Stimulated activated CD4-positive, alpha-beta T cell treated with anti-CD3 and anti-CD28 coated beads, Interleukin-4, amount 100 ng/mL, for 1 hour (primary cell): ENCODE measurements at places on chromosomes 1 and 21.
A peak's percentile ranks its signal among the peaks of the same experiment; 100 is the strongest.

- DNase-seq: no peak
Observed at GRCh38 chr1:36906555-36906954, 127.8 kb downstream of the GRIK3 start.

DNA sequence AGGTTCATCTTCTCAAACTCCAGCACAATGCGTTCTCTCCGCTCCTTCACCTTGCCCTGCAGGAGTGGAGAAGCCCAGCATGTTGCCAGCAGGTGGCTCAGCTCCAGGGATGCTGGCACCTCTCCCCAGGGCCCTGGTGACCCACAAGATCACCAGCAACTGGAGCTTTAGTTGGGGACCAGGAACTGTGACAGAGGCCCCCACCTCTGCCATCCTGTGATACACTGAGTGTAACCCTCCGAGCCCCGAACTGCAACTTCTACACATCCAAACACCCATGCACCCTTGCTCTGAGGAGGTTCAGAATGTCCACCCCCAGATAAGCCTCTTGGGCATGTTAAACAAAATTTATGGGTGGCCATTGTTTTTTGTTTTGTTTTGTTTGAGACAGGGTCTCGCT is 4.5 kb upstream of the TRIM11 start:
- no peak for DNase-seq

DNA sequence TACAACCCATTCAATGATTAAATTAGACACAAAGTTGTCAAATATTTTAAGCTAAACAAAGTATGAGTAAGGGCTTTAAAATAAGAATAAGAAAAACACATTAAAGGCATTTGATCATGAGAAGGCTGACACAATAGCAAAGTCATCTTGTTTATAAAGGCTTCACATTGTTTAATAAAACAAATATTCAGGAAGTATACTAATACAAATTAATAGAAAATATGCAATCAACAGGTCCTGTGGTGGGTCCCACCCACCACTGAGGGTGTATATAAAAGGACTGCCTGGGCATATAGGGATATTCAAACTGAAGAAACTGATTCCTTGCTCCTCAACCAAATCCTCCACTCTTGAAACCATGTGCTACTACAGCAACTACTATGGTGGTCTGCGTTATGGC is at the start of gene KRTAP20-2:
KRTAP20-2 (plus strand) TSS at position 301 of the 400 bp plus-strand sequence; CDS start at position 359, 58 bp downstream.
- no peak for DNase-seq

- DNase-seq: no peak
Observed at GRCh38 chr1:200958597-200958996, 63.9 kb downstream of the INAVA start.

DNA sequence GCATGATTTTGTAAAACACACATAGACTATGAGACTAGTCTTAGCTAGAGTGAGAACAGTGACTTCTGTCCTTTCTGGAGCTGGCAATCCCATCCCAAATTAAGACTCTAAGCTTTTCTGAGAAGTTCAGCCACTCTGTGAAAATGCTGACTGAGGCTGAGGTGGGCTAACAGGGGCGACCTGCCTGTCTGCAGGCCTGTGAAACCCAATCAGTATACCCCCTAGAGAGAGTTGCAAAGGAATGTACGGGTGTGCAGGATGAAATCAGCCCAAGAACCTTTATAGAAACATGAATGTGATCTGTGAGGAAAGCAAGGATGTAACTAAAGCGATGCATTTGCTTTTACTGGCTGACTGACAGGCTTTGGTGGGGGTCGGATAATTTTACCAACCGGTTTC is 16.0 kb upstream of the TBX15 start:
- DNase-seq: no peak

DNA sequence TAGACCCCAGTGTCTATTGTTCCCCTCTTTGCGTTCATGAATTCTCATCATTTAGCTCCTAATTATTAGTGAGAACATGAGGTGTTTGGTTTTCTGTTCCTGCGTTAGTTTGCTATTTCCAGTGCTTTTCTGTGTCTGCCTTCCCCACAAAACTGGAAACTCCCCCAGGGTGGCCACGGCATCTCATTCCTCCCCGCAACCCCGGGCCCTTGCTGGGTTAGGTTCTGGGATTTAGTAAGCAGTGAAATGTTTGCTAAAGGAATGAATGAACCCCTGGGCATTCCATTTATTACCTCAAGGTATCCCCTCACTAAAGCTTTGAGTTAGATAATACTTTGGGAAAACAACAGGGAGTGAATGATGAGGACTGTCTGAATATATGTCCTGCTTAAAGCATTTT is 142.9 kb downstream of the GLUL start:
- DNase-seq: no peak

GRCh38 chr1:224189561-224189960 is 6.5 kb downstream of the DEGS1 start:
- DNase-seq: no peak

DNA sequence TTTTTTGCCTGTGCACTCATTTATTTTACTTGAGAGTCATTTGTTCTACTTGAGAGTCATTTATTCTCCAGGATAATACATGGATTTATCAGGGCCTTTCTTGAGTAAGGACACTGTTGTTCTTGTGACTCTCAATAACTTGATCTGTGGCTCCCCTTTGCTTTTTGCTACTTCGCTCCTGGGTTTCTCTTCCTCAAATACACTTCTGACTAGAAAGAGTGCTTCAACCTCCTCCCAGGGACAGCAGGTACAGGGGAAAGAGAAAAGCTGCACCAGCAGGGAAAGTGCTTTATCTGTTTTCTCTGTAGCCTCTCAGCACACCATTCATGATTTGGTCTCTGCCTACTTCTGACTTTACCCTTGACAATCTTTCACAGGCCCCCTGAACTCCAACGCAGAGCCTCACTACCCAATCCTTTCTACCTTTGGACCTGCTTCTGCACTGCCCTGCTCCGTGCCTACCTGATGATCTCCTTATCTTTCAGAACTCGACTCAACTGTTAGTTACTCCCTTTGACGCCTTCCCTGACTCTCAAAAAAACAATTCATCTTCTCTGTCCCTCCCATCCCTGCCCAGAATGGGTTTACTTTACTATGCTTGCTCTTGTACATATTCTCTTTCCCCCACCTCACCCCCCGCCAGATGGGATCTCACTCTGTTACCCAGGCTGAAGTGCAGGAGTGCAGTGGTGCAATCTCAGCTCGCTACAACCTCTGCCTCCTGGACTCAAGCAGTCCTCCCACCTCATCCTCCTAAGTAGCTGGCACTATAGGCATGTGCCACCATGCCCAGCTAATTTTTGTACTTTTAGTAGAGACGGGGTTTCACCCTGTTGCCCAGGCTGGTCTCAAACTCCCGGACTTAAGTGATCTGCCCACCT is 15.6 kb upstream of the PIGM start:
- no peak for DNase-seq

DNA sequence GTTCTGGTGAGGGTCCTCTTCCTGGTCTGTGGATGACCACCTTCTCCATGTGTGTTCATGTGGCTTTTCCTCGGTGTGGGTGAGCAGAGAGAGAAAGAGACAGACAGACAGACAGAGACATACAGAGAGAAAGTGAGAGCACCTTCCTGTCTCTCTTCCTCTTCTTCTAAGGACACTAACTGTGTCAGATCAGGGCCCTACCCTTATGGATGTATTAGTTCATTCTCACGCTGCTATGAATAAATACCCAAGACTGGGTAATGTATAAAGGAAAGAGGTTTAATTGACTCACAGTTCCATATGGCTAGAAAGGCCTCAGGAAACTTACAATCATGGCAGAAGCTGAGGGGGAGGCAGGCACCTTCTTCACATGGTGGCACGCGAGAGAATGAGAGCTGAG is 131.5 kb upstream of the ZNF648 start:
- DNase-seq: no peak

GRCh38 chr1:222865718-222866117 is 50.9 kb downstream of the DISP1 start:
- DNase-seq: no peak

- DNase-seq: no peak
Observed at GRCh38 chr1:198424441-198424840, 116.0 kb downstream of the ATP6V1G3 start.

DNA sequence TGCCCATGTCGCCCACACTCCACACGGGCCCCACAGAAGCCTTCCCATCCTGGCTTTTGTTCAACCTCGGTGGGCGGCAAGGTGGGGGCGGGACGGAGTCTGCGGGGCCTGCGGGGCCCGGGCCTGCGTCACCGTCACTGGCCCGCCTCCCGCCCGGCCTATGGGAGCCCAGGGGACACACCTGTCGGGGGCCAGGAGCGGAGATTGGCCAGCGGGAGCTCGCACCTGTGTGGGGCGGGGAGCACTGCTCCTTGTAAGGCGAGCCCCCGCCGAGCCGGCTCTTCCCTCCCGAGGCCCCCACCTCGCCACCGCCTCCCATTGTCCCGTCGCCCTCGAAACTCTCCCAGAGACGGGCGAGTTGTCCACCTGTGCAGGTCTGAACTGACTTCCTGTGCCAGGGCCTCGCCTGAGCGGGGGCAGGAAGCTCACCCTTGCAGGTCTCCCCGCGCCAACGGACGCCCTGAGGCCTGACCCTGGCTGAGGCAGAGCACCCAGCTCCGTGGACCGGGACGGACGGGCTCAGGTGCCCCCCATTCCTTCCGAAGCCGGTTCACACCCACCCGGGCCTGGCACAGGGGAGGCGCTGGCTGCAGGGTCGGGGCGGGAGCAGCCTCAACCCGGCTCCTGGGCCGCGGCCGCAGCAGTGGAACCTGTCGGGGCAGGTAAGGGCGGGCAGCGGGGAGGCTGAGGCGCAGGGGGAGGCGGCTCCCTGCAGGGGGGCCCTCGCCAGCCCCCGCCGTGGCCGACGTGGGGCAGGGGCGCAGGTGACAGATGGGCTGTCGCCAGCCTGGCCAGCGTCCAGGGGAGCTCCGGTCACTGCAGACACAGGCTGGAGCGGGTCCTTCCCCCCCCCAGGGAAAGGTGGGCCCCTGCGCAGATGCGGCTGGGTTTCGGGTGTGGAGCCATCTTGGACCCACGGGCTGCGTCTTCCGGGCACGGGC is 10.8 kb upstream of the TTLL10 start:
- DNase-seq: no peak

DNA sequence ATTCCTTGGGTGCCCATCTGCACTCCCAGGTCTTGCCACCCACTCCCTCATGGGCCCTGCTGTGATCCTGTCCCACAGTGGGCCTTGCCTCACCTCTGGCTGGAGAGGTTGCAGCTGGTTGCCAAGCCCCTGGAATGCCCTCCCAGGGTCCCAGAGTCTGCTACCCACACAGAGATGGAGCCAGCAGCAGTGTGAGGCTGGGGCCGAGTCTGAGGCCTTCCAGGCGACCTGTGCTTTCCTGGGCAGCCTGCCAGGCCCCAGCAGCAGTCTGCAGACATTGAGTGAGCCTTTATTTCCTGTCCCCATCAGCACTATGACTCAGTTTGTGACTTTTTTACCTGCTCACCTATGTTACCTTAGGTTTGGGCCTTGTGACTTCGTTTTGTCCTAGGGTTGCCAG is 25.0 kb upstream of the TSPAN2 start:
- no peak for DNase-seq

GRCh38 chr1:201732351-201732750 is 96.6 kb upstream of the IPO9 start:
- DNase-seq: no peak

GRCh38 chr1:193538680-193539079 is 352.3 kb upstream of the B3GALT2 start:
- DNase-seq: peak; percentile 38

DNA sequence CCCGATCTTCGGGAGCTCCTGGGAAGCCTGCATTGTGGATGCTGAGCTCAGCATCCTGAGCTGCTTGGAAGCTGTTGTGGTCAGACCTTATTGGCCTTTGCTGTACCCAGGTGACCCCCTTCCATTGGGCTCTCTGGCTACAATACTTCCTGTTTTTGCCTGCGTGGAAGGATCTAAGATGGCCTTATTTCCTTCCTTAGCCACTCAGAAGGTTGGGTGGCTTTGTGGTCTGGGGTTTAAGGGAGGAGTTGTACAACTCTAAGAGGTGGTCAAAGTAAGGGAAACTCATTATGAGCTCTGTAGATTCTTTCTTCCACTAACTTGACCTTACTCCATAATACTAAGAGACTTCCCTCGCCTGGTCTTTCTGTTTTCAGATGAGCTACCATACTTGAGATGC is 17.7 kb downstream of the PFKFB2 start:
- no peak for DNase-seq

- no peak for DNase-seq
Observed at GRCh38 chr1:78869136-78869535, 137.4 kb downstream of the ADGRL4 start.

- no peak for DNase-seq
Observed at GRCh38 chr21:43274022-43274945, 105.5 kb downstream of the CRYAA start.

DNA sequence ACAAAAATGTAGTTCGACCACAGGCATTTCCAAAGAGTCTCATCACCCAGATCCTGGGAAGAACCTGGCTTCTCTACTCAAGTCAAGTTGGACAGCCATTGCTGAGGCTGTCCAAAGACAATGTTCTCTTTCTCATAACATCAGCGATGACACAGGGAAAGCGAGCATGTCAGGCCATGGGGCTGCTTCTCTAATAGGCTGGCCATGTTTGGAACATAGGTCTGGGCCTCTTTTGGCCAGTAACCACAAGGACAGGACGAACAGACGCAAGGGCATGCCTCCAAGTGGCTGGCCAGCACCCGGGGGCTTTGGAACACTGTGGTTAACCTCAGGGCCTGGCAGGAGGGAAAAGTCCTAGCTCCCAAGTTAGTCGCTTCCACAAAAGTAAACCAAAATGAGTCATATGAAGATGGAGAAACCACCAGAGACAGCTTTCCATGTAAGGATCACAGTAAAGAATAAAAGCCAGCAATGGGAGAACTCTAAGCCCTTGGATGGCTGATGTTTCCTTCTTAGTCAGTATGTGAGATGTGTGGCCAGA is 80.6 kb upstream of the SLC44A3 start:
- DNase-seq: no peak

DNA sequence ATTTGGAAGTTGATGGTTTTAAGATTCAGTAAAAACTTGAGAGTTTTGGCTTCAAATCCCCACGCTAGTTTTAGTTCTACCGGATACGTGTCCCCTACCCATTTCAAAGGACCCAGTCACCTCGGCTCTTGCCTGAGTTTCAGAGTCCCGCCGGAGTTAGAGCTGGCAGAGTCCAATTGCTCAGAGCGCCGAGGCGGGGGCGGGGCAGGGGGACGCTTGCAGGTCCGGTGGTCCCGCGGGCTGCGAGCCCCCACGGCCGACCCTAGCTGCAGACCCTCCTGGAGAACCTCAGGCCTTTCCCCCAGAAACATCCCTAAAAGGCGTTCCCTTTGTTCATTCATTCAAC is 765 bp upstream of the VPS45 start:
- peak; percentile 39 for DNase-seq
